CD4-positive, alpha-beta memory T cell (primary cell): ENCODE measurements at places on chromosomes 12 and 14.

DNA sequence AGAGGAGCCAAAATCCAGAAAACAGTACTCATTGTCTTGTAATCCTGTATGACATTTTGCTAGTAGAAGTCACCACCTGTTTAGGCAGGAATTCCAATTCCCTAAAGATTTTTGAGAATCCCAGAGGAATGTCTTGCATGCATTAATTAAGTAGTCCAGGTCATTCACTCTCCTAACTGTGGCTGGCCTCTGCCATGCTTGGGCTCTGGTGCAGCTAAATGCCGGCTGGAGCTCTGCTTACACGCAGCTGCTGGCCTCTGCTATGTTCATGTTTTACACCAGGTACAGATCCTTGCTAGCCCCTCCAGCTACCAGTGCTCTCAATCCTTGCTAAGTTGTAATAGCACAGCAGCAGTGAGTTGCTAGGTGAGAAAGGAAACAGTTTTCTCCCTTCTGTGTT is 16.3 kb upstream of the HIF1A start:
- no peak for DNase-seq

DNA sequence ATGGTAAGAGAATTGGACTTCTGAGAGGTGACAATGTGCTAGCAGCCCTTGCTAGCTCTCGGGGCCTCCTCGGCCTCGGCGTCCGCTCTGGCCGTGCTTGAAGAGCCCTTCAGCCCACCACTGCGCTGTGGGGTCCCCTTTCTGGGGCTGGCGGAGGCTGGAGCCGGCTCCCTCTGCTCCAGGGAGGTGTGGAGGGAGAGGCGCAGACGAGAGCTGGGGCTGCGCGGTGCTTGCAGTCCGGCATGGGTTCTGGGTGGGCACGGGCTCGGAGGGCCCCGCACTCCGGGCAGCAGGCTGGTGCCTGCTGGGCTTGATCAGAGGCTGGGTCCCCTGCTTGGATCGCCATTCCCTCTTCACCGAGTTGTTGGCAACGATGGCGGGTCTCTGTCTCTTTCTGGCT is 226.4 kb upstream of the AMIGO2 start:
- no peak for DNase-seq

GRCh38 chr12:85568395-85569103 is 267.7 kb downstream of the RASSF9 start:
- no peak for DNase-seq

- no peak for DNase-seq
Observed at GRCh38 chr12:93333828-93334227, 43.9 kb upstream of the NUDT4 start.
